RWPE1 (cell line): ENCODE measurements at places on chromosomes 2 and 18.

GRCh38 chr2:154143105-154143504 is 271.4 kb downstream of the GALNT13 start:
- DNase-seq: no peak

- no peak for DNase-seq
These were observed 94.9 kb downstream of the HS1BP3 start for GRCh38 chr2:20555954-20556353.

GRCh38 chr2:48200620-48201293 is 294.5 kb upstream of the FBXO11 start:
- no peak for DNase-seq

GRCh38 chr2:69902213-69902922 is 8.6 kb downstream of the SNRNP27 start:
- DNase-seq: no peak

DNA sequence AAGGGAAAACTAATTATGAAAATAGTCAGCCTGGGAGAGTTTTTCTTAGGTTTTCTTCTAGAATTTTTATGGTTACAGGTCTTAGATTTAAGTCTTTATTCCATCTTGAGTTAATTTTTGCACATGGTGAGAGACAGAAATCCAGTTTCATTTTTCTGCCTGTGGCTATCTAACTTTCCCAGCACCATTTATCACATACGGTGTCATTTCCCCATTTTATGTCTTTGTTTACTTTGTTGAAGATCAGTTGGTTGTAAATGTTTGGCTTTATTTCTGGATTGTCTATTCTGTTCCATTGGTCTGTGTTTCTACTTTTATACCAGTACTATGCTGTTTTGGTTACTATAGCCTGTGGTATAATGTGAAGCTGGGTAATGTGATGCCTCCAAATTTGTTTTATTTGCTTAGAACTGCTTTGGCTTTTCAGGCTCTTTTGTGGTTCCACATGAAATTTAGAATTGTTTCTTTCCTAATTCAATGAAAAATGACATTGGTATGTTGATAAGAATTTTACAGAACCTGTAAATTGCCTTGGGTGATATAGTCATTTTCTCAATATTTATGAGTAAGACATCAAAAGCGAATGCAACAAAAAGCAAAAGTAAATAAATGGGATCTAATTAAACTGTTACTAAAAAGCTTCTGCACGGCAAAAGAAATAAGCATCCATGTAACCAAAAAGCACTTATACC is 146.1 kb upstream of the NOL4 start:
- no peak for DNase-seq

GRCh38 chr2:138081225-138082073 is 117.2 kb downstream of the HNMT start:
- no peak for DNase-seq

DNA sequence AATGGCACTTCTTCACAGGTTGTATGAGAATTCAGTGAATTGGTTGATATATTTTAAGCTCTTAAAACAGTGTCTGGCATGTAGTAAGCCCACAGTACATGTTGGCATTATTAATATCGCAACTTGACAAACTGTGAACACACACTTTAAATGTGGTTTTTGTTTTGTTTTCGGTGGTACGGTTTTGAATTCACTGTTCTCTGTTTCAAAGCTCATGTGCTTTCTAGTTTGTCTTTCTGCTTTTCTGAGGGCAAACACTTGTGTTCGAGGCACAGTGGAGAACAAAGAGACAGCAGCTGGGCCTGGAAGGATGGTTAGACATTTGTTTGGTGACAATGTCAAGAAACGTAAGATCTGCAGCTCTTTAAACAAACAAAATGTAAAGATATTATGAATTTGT is 276.5 kb upstream of the MC4R start:
- DNase-seq: no peak

DNA sequence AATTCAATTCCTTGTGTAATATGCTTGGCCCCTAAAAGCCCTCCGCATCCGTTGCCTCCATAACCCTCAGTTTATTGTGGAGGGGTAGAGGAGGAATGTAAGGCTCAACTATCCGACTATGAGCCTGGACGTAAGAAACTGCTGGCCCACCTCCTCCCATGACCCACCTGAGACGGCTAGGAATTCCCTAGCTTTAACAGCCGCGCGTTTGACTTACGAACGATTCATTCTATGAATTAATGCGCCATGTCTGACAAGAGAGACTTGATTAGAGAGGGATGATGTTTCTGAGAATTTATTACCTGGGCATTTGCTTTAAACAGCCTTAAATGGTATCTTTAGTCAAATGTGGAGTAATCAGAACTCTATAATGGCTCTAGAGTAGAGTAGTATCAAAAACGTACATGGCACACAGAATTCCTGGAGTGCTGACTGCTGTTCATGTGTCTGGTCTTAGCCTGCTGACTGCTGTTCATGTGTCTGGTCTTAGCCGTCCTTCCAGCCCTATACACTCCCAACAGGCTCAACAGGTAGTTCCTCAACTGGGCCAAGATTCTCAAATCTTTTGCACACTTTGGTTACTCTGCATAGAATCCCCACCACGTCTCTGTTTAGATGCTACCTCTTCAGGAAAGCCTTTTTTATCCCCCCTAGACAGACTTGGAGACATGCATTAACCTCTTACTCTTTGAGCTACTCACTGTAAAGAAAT is 899 bp upstream of the GFPT1 start:
- DNase-seq: no peak
